BJ (cell line): ENCODE measurements at places on chromosomes 7 and 10.

DNA sequence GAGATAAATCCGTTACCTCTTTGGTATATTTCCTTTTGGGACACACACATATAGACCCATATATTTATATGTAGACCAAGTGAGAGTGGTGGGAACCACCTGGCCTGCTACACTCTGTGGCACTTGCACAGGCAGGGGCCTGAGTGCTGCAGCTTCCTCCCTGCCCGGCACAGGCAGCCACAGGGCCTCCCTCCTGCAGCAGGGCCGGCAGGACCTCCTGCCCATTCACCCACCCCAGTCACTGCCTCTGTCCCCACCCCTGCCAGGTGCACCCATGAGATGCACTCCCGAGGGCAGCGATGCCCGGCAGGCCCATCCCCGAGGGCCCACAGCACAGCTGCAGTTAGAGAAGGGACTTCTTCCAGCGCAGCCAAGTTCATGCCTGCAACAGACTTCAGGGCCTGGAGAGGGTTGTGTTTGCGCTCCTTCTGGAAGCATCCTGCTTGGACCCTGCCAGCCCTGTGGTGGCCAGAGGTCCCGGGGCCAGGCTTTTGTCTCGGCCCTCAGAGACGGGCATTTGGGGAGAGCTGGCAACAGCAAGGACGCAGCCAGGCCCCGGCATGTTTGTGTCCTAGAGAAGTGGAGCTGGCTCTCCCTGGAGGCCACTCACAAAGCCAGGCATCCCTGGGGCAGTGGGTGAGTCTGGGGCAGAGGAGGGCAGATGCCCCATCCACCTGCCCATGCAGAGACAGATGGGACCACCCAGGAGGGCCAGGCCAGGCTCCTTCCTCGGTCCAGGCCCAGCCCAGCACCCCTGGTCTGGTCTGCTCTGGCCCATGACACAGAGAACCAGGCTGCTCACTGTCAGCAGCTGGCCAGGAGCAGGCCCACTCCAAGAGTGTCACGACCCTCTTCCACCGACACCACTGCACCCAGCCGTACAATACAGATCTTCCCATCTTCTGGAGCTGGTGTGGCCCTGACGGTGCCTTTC, 41.4 kb downstream of the PWWP2B start:
- DNase-seq, result no peak

- DNase-seq, result no peak
Measured at GRCh38 chr10:43323245-43323644, 48.2 kb upstream of the FXYD4 start.

DNA sequence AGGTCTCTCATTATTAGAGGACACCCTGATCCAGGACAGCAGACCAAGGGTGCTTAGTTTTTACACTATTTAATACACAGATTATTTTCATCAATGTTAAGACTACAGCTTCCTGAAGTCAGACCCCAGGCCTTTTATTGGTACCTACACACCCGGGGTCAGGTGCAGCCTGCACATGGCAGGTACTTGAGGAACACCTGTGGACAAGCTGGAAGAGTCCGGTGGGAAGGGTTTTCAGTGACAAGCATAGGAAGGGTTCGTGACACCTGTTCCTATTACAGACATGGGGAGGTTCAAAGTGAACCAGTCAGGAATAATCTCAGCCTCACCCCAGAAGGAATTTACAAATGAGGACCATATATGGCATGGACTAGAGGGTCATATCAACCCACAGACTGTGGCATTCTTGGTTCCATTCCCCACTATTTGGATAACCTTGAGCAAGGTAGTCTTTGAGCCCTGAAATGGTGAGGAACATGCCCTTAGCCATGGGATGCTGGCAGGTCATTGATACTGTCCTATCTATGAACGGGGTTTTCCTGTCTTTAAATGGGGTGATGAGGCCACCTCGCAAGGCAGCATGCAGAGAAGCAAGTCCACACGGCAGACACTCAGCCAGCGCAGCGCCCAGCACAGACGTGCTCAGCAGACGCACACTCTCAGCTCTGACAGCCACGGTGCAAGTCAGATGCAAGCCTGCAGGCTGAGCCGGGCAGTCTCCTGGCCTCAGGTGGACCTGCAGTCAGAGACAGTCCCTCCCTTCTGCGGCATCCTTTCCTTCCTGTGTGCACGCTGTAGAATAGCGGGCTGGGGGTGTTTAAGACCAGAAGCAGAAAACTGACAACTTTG, 624.9 kb downstream of the PTPRN2 start:
- DNase-seq, result no peak

- DNase-seq, result no peak
Measured at GRCh38 chr7:149770728-149771636, 2.4 kb downstream of the ZNF467 start.

DNA sequence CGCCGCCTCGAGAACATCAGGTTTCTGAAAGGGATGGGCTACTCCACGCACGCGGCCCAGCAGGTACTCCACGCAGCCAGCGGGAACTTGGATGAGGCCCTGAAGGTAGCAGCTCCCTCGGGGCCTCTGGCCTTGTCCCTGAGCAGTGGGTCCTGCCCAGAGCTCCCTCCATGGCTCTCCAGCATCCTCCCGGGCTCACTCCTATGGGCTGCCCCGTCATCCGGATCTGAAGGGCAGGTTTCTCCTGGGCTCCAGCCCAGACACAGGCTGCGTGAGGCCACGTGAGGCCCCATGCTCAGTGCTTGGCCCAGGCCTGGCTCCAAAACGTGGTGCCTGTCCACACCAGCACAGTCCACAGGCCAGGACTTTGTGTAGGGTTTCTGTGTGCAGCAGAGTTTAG, 32.5 kb downstream of the NUB1 start:
- DNase-seq, result no peak

DNA sequence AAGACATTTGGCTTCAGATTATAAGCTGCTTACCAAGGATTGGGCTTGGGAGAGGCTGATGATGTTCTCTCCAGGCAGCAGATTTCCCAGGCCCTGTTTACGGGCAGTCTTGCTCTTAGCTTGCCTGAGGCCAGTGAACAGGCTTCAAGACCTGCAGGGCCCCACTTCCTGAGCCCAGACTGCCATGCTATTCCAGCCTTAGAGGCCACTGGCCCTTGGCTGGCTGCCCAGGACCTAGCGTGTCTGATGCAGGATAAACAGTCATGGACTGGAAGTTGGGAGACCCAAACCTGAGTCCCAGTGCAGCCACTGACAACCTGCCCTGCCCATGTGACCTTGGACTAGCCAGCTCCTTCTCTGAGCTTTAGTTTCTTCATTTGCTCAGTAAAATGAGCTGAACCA, 2.9 kb downstream of the PRXL2A start:
- DNase-seq, result no peak

DNA sequence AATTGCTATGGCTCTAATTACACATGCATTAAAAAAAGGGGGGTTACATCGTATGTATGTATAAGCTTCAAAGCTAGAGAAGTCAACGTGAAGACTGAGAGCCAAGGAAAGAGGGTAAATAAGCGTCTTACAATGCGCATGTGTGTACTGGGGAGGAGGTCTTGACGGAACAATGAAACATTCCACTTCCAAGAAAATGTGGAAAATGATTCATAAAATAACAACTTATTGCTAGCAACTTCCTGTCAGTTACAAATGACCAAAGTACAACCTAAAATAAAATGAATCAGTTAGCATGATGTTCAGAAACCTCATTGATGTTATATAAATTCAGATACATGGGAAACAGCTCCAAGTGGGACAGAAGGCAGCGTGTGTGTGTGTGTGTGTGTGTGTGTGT, 104.1 kb upstream of the RHEB start:
- DNase-seq, result no peak

GRCh38 chr10:14823966-14824365, 13.9 kb downstream of the CDNF start:
- no peak for DNase-seq

DNA sequence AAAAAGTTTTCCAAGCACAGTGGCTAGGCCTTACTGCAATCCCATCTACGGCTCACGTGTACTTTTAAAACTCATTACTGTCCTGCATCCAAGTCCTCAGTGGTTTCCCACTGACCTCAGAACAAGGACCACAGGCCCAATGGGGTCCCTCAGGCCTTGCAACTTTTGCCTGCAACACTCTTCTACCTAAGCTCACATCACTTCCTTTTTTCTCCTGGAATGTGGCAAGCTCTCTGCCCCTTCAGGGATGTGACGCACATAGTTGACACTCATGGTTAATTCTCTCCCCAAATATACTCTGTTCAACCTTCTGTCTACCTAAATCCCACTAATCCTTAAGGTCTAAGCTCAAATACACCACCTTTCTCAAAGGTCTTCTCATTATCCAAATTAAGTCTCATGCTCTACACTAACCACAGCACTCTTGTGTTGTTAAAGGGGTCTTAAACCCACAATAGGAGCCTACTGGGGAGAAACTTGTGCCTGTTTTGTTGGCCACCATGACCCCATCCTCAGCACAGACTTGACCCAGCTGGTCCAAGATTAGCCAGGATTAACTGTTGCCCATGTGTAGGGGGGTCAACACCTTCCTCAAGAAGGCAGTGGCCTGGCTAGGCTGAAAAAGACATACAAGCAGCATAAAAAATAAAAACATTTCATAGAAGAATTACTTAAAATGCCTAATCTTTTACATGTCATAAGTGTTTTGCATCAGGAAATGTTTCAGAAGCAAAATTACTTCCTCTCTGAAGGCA, 15.2 kb downstream of the HNRNPF start:
- DNase-seq, result no peak

DNA sequence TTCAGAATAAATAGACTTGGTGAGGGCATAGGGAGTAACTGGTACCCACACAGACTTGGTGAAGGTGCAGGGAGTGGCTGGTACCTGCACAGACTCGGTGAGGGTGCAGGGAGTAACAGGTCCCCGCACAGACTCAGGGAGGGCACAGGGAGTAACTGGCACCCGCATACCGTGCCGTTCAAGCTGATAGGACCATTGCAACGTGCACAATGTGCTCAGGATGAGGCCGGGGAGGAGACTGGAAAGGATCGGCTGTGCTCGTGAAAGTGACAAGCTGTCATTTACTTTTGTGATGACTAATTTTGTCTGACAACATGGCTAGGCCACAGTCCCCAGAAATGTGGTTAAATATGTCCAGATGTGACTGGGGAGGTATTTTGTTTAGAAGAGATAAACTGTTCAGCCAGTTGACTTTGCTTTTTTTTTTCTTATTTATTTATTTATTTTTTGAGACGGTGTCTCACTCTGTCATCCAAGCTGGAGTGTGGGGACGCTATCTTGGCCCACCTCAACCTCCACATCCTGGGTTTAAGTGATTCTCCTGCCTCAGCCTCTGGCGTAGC, 76.2 kb upstream of the NMT2 start:
- no peak for DNase-seq
